ENCODE measurements at places on chromosomes 3 and 15.

- DNase-seq: no peak
Measured at GRCh38 chr15:25220834-25221233, 218.0 kb downstream of the UBE3A start.

- no peak for DNase-seq
Measured at GRCh38 chr15:27681038-27681437, 418.1 kb downstream of the OCA2 start.

DNA sequence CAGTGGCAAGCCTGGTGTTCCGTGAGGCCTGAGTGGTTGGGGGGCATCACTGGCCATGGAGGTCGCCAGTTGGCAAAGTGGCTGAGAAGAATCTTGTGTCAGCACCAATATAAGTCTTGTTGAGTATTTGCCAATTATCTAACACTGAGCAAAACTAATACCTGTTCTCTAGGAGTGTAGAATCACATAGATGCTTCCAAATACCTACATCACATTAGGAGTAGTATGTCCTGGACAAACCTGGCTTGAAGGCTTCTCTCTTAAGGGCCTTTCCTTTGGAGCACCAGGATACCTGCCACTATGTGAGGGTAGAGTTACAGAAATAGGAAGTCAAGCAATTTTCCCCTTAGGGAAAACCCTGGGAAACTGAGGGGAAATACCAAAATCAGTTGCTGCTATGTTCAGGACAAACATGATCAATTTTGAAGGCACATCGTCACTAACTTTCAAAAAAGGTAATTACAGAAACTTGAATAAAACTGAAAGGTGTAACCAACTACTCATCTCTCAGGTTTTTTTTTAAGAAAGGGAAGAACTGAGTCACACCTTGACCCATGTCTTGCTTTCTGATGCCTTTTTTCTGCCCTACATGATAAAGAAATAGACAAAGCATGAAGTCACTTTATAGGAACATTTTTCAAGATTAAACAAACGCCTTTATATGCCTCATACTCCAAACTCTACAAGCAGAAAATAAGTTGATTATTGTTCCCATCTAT, 100.4 kb downstream of the IMPG2 start:
- DNase-seq: no peak

GRCh38 chr3:47783673-47784072, 2.0 kb upstream of the SMARCC1 start:
- DNase-seq: no peak

GRCh38 chr3:111584744-111585143, 10.4 kb downstream of the ZBED2 start:
- no peak for DNase-seq

DNA sequence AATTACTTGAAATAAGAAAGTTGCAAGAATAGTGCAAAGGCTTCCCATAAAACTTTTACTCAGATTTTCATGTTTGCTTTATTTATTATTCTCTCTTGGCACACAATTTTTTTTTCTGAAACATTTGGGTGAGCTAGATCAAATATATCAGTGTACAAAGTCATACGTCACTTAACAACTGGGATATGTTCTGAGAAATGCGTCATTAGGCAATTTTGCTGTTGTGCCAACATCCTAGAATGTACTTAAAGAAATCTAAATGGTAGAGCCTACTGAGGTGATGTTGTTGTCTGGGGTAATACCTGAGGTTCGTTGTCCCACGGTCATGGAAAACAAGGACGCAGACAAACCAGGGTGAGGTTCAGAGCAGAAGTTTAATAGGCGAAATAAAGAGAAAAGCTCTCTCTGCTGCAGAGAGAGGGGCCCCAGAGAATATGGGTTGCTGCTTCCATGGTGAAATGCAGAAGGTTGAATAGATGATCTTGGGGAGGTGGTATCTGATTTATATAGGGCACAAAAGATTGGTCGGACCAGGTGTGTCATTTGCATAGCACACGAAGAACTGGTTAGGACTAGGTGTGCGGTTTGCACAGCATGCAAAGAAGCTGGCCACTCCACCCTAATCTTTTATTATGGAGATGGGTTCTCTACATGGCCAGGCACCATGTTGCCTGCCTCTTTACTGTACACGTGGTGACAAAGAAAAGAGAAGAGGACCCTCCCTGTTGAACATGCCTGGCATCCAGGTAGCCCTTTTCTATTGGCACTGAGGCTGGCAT, 8.8 kb upstream of the GRAMD1C start:
- DNase-seq: no peak

GRCh38 chr3:72957297-72957696, 39.3 kb upstream of the PPP4R2 start:
- DNase-seq: peak; percentile 81

GRCh38 chr3:73148206-73148605, 86.7 kb downstream of the EBLN2 start:
- no peak for DNase-seq

DNA sequence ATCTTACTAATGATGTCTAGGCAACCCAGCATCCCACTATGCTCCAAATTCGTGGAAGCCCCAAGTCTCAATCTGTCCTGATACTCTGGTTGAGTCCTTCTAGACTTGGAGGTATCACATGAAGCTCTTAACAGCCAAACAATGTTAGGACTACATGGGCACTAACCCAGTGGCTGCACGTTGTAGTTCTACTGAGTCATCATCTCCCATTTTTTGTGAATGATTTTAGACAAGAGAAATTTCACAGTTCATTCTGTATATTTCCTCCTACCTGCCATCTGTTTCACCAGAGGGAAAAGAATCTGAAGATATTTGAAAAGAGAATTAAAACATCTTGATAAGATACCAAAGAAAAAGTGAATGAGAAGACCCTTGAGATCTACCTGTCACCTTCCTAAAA, 9.8 kb upstream of the WWTR1 start:
- DNase-seq: no peak

GRCh38 chr15:25730918-25731317, 132.2 kb downstream of the ATP10A start:
- no peak for DNase-seq

- no peak for DNase-seq
Measured at GRCh38 chr3:117722856-117723255, 1013.3 kb downstream of the TUSC7 start.

GRCh38 chr15:75454471-75455378, 3.2 kb upstream of the SIN3A start:
- DNase-seq: no peak

DNA sequence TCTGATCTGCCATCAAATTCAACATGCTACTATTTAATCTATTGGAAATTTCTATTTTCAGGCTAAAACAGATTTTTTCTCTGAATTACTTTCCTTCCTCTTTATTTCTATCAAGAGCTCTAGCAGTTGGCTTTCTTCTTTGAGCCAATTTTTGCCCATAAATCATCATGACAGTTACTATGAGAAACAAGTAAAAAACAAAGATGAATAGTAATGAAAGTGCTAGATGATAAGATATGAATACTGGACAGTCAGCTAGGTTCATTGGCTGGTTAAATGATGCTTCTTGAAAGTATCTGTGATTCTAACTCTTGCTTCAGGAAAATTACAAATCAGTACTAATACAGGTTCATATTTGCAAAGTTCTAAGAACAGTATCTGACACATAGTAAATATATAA, 38.6 kb upstream of the NANOGP8 start:
- no peak for DNase-seq

DNA sequence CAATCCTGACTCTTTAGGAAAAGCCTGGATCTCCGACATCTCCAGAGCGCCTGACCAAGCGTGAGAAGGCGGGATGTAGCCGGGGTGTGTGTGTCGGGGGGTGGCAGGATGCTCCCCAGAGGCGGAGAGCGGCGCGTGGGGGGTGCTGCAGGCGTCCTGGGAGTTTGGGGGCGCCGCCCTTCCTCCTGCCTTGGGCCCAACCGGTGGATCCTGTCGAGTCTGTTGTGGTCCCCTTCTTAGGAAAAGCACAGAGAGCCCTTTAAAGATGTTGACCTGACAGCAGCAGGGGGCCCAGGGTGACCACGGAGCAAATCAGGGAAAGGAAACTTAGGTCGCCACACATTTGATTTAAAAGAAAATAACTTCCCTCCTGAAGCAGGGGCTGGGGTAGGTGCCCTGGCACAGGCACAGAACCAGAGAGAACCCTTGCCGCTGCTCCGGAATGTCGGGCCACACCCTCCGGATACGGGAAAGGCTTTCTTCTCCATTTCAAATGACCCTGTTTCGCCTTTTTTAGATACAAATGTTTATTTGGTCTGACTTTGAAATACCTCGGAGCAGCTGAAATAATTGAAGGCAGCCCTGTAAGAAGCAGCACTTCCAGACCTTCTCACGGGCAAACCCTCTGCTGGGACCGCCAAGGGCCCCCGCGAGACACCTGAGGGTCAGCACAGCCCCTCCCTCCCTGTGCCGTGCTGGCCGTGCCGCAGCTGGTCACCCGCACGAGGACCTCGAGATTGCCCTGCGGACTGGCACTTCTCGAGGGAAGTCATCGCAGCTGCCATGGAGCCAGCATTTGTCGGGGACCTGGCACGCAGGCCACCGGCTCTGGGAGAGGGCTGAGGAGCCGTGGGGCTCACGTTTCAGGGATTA, 102.9 kb upstream of the KLF13 start:
- no peak for DNase-seq

DNA sequence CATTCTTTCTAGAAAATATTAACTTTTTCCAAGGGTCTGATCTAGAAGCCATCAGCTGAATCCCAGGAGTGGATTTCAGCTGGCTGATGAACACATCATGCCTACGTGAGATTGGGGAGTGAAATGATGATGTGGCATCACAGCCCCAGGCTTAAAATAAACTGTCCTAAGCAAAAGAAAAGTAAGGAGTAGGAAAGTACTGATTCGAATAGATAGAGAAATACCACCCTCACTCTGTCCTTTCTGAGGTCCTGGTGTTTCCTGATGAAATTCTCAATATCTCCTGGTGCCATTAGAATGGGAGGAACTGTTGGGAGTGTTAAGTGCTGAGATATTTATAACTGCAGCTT, 376.8 kb upstream of the SEMA6D start:
- no peak for DNase-seq

- no peak for DNase-seq
Measured at GRCh38 chr15:74643665-74644204, 28.1 kb downstream of the CLK3 start.

GRCh38 chr3:126668450-126669401, 13.8 kb upstream of the TXNRD3 start:
- no peak for DNase-seq

GRCh38 chr15:64536244-64536836, 76.0 kb downstream of the ZNF609 start:
- DNase-seq: peak; percentile 68

DNA sequence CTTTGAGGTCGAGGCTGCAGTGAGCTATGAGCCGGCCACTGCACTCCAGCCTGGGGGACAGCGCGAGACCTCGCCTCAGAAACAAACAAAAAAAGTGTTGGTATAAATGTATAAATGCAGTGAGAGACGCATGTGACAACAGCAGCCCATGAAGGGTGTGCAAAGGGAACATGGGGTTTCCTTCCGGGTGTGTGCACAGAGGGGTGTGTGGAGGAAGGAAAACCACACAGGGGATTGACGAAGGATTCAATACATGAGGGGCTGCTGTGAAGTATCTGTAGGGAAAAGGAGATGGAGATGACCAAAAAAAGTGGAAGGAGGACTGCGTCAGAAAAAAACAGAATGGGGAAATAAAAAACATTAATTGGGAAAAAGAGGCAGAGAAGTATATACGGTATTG, 1.1 kb downstream of the MTFMT start:
- no peak for DNase-seq

- peak; percentile 5 for DNase-seq
Measured at GRCh38 chr3:121467085-121467484, 78.7 kb downstream of the POLQ start.

GRCh38 chr3:182979103-182979673, 1.1 kb downstream of the DCUN1D1 start:
- peak; percentile 47 for DNase-seq

DNA sequence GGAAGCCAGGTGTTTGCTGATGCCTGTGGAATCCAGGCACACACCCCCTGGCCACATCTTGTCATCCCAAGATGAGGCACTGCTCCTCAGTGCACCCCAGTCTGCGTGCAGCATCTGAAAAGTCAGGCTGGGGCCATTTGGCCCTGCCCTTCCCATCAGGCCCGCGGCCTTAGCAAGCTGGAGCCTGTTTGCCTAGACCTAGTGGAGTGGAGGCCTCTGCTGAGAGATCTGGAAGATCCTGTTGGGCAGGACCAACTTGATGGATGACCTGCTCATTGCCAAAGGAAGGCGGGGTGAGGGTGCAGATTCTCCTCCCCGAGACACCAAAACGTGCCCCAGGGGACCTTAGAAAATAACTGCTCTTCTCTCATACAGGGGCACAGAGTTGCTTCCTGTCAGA, 220.2 kb downstream of the SHQ1 start:
- peak; percentile 32 for DNase-seq

DNA sequence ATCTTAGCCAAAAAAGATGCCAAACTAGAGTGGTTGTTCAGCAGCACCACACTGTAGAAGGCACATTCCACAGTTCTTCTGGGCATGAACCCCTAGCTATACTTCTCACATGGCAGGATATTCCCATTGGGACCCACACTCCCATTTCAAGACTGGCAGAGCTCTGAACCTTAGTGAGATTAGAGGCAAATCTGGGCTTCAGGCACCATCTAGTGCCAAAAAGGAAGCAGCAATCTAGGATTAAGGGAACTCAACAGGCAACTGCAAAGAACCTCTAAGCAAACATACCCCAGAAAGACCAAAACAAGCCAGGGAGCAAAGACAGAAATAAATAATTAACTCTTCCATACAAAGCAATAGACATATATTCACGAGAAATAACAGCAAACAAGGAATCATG, 66.2 kb downstream of the TAFA4 start:
- DNase-seq: no peak

DNA sequence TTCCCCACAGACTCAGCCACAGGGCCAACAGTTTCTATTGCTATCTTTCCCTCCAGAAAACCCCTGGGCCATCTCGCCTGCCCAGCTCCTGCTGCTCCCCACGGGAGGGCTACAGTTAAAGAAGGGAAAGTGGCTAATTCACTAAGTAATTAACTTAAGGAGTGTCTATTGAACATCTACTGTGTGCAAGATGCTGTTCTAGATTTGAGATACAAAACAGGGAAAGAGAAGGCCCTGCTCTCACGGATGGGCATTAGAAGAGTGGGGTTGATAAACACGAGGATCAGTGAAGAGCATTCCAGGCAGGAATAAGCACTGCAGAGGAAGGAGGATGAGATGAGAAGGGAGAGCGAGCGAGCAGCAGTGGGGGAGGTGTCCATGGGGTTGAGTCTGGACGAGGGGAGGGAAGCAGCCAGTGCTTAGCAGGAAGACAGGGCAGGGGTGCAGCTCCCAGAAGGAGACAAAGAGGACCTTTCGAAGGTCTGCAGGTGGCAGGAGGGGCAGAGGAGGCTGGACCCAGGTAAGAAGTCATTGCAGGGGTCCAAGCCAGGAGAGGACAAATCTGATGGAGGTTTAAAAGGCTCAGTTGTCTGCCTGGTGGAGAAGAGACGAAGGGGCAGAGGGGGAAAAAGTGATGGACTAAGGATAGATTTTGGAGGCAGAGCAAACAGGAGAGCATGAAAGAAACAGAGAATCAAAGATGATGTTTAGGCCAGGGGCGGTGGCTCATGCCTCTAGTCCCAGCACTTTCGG, 64.7 kb downstream of the KLF15 start:
- DNase-seq: no peak

- DNase-seq: no peak
Measured at GRCh38 chr3:172627057-172627809, 83.6 kb downstream of the NCEH1 start.

GRCh38 chr3:127590282-127590592, 296 bp downstream of the TPRA1 start:
- no peak for DNase-seq
